ENCODE measurements at places on chromosomes 1 and 21. TPM values are rescaled to one million over a fixed set of nuclear protein-coding genes. Genes with fewer than 3 reads are reported as not detected.

The TSNAX gene
- total RNA-seq = 39.2 TPM

The UBASH3A gene
- not detected for total RNA-seq

The LMX1A gene
- not detected for total RNA-seq

The MPZ gene
- 51.3 TPM for total RNA-seq

The ATAD3B gene
- 45.1 TPM for total RNA-seq

The PLA2G2F gene
- total RNA-seq = not detected

The ATP8B2 gene
- total RNA-seq = 48.0 TPM

The SEMA6C gene
- 30.7 TPM for total RNA-seq

The CNST gene
- total RNA-seq = 20.5 TPM

The PSRC1 gene
- 102 TPM for total RNA-seq

The TSTD1 gene
- total RNA-seq = 6.7 TPM

The PODN gene
- total RNA-seq = 0.43 TPM

The MAEL gene
- total RNA-seq = 0.20 TPM

The SMIM11 gene
- 17.0 TPM for total RNA-seq

The FAM177B gene
- not detected for total RNA-seq

The OR6K3 gene
- not detected for total RNA-seq

The ESRRG gene
- total RNA-seq = 1.5 TPM

The ANKRD35 gene
- total RNA-seq = 0.11 TPM

The LEMD1 gene
- 10.2 TPM for total RNA-seq

All from neural crest cell (in vitro differentiated cells).